NCI-H69 (cell line): ENCODE measurements at places on chromosomes 5 and 9.

DNA sequence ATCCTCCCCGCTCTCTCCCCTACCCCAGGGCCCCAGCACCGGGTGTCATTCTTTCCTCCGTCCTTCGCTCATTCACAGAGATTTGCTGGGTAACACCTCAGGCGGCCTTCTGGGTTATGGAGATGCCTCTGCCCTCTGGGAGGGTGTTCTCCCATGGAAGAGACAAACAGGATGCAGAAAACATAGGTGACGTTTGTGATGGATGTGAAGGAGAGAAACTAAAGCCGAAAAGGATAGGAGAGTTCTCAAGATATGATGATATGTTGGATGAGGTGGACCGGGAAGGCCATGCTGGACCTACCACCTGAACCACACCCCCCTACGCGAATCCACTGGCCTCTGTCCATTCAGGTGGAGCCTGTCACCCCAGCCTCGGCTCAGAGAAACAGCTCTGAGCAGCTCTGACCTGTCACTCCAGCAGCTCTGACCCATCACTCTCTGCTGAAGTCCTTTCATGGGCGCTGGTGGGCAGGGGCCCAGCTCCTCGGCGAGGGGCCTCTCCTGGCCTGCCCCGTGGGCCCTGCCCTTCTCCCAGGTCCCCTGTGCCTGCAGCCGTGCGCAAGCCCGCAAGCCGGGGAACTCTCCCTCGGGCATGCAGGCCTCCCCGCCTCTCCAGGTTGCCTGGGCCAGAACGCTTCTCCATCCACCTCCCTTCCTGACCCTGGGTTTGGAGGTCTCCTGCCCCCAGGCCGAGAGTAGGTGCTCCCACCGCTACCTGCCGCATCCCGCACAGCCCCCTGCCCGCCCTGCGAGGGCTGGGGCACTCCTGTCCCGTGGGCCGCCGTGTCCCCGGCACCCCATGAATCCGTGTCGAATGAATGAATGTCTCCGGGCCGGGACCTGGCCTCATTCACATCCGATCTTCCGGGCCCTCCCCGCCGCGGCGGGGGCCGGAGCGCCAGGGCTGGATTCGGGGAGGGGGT lies 717 bp upstream of the NCS1 start:
- no peak for DNase-seq

- DNase-seq: no peak
Measured at GRCh38 chr5:9513827-9514226, 32.0 kb downstream of the SEMA5A start.

- peak; percentile 79 for DNase-seq
Measured at GRCh38 chr5:164475339-164475977, 970.0 kb downstream of the MAT2B start.

- DNase-seq: no peak
Measured at GRCh38 chr9:134777153-134777552, 103.5 kb upstream of the FCN2 start.

- no peak for DNase-seq
Measured at GRCh38 chr9:136077491-136077890, 17.6 kb downstream of the NACC2 start.

- DNase-seq: no peak
Measured at GRCh38 chr5:63700241-63700640, 262.0 kb downstream of the HTR1A start.

- no peak for DNase-seq
Measured at GRCh38 chr5:128687930-128688329, 149.9 kb upstream of the FBN2 start.
